ENCODE measurements at places on chromosomes 6 and 20. TPM values are rescaled to one million over a fixed set of nuclear protein-coding genes. Genes with fewer than 3 reads are reported as not detected.

The HDGFL1 gene
- not detected for total RNA-seq

The HSPA12B gene
- not detected for total RNA-seq

The ZFP57 gene
- not detected for total RNA-seq

The THEMIS gene
- 25.0 TPM for total RNA-seq

The OPN5 gene
- not detected for total RNA-seq

The LY6G6D gene
- total RNA-seq = 1.0 TPM

Measured in mononuclear cell (primary cell).